ENCODE measurements at places on chromosomes 4 and X.

DNA sequence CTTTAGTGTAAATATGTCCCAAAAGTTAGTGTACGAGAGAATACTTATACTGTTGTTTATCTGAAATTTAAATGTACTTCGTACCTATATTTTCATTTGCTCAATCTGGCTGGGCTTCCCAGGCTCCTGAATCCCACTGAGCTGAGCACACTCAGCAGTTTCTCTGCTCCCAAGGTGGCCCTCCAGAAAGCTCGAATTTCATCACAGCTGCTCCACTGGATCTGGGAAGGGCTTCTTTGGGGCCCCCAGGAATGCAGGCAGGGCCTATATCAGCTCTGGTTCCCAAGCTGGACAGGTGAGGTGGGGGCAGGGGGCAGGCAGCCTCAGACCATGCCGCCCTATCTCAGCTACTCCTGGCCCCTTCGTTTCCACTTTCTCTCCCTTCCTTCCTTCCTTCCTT lies 1.5 kb upstream of the FATE1 start:
- no peak for DNase-seq

GRCh38 chrX:153662266-153662665 lies 11.3 kb downstream of the PNCK start:
- peak; percentile 43 for DNase-seq

DNA sequence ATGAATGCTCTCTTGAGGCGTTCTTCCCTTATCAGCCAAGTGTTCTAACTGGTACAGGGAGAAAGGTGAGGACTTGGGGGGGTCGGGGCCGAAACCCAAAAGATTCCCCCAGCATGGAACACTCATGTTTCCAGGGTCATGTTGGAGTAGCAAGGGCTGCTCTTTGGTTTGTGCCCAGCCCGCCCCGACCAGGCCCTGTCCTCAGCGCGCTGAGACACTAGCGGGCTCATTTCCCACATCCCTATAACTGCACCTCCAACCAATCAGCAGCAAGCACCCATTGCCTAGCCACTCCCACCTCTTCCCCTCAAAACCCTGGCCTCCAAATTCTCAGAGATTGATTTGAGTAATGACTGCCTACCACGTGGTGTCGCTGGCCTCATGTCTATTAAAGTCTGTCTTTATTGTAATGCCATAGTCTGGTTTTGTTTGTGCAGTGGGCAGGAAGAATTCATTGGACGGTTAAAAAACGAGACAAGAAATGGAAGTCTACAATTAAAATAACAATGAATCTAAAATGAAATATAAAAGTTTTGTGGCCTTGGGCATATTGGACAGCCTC lies 1928.4 kb downstream of the STIM2 start:
- no peak for DNase-seq

DNA sequence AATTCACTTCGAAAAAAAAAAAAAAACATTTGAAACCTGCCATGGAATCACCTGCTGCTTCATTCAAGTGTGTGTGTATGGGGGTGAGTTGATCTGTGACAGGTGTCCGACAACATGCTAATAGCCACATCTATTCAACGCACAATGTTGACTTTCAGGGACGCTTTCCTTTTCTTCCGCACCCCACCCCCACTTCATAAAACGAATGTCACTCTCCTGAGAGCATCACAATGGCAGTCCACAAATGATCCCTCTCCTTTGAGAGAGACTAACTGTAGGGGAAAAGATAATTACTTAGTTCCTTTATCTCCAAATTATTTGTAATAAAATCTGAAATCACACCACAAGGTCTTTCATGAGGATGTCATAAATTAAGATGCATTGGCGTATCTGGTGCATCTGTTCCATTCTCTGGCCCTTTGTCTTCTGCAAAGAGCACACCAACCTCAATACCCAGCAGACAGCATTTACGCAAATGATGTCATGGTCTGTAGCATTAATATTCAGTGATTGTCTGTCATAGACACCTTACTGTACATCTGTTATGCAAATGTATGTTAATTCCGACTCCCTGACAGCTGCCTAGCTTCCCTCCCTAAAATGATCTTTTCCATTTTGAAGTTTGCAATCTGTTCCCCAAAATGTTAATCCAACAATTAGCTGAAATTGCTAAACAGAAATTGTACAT lies 640.0 kb upstream of the BOD1L1 start:
- DNase-seq, result no peak

DNA sequence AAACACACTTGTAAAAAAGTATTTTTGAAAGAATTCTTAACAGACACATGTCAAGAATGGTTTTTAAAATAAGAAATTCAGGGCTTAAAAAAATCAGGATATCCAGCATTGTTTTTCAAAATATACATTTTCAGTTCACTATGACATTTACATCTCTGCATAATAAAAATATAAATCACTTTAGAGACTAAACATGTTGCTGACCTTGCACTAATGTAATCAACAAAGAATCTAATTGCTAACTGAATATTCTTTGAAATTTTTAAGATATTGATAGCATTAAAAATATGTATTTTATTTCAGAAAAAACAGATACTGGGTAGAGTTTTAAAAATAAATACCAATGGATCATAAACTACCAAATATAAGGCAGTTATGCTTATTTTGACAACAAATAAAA lies 26.4 kb downstream of the RPS6KA6 start:
- DNase-seq, result no peak

DNA sequence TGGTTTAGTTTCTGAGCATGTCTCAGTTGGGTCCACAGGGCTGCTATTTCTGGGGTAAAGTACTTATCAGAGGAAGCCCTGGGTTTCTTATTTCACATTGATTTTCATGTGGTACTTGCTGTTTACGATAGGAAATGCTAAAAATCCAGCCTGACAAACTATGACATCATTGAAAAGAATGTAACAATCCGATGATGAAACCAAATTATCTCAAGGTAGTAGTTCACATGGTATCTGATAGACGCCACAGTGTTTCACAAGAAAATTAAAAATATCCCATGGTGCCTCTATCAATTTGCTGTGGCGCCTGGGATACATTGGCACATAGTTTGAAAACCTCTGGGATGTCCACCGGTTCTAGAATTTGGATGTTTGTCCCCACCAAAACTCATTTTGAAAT lies 418.9 kb upstream of the RPS6KA3 start:
- no peak for DNase-seq

GRCh38 chr4:47692691-47693090 lies 145.2 kb downstream of the CORIN start:
- no peak for DNase-seq

DNA sequence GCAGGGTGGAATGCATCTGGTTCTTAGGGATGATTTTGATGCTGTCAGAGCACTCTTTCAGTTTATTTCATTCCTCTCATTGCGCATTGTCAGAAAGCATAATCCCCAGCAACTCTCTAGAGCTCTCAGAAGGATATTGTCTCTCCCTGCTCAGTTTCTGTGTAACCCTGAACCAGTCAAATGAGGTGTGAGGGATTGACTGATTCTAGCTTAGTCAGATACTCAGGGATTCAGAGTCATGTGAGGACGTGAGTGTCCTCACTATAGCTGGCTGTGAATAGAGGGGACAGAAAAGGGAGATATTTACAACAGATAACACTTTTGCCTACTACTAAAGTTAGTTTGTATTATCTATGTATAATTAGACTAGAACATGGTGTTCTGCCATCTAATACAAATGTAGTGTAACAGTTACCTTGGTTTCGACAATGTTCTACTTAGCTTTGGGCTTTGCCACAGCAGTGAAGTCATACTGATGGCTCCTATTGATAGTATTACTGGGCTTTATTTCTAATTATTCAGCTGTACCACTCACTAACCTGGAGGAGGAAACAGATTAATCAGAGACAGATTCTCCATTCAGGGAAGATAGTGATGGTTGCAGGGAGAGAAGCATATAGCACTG lies 19.5 kb downstream of the AP1AR start:
- no peak for DNase-seq

DNA sequence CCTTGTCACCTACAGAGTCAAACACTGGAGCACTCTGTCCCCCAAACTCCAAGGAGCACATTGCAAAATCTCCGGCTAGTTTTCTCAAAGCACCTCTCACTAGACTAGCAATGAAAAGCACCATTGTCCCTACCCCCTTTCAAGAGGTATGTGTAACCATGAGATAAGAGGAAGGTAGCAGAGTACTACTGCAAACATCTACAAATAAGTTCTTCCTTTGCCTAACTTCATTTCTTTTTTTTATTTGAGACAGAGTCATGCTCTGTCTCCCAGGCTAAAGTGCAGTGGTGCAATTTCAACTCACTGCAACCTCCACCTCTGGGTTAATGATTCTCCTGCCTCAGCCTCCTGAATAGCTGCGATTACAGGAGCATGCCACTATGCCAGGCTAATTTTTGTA lies 17.7 kb downstream of the PPP4R3C start:
- no peak for DNase-seq

- no peak for DNase-seq
These were observed 21.4 kb downstream of the REELD1 start for GRCh38 chr4:146235654-146236177.

DNA sequence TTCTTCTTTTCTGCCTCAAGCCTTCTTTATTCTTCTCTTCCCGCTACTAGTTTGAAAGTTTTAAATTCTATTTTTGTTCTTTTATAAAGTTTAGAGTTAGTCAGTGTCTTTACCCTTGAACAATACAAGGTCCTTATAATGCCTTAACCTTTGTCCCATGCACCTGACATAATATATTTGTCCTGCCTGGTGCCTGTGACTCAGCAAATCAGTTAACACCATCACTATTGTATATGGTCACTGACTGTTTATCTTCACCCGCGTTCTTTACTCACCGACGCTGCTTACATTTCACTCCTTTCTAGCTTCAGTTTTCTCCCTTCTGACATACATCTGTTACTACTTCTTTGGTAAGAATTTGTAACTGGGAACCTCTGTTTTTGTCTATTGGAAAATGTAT lies 5.7 kb downstream of the SMIM20 start:
- DNase-seq, result no peak

- no peak for DNase-seq
These were observed 223.5 kb upstream of the MBNL3 start for GRCh38 chrX:132712350-132712749.

GRCh38 chr4:77188498-77189220 lies 31.7 kb downstream of the CCNG2 start:
- no peak for DNase-seq

DNA sequence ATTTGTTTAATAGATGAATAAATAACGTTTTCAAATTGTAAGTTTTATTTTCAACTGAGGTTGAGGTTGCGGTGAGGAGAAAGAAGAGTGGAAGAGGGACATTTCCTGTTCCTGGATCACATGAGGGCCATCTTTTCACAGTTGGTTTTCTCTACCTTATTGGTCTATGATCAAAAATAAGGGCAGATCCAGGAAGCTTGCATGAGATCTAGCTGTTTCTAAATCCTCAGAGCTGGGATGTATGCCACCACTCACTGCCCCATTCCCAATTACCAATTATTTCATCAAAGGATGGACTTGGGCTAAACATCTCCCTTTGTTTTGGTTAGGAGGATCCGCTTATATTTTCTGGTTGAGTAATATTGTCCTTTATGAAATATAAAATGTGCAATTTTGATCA lies 104.8 kb upstream of the TLL1 start:
- no peak for DNase-seq

GRCh38 chr4:188032170-188032569 lies 36.6 kb downstream of the ZFP42 start:
- DNase-seq, result no peak

- DNase-seq, result no peak
These were observed 447.8 kb downstream of the FAT4 start for GRCh38 chr4:125762537-125762936.

- no peak for DNase-seq
These were observed 209.6 kb downstream of the NLGN4X start for GRCh38 chrX:6019076-6019475.

DNA sequence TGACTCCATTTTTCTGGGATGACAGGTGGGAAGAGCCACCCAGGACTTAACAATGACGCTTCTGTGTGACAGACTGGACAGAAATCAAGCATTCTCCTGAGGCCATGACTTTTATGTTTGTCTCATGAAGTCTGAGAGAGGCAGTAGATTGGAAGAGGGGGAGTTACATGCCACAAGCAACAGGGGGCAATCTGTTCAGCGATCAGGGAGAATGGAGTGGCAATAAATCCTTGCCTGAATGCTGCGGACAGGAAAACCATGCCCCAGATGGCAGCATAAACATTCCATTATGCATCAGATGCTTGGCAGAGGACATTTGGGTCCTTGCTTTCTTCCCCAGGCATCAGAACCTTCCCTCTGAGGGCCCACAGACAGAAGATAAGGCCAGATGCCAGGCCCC lies 312.4 kb upstream of the DIPK2B start:
- no peak for DNase-seq

DNA sequence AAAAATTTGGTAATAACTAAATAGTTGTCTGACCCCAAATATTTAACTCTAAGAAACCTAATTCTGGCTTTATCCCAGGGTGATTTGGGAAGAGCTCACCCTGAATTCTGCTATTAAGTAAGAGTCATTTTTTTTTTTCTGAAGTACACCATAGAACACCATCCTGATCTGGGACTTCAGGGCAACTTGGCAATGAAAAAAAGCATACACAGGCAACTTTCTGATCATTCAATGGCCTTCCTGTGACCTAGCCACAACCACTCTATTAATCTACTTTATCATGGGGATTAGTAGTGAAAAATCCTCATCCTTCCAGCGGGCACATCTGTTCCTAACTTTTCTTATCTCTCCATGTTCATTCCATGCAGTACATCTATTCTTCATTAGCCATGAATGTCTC lies 333.2 kb upstream of the MAD2L1 start:
- DNase-seq, result no peak

GRCh38 chr4:6047130-6047673 lies 29.0 kb upstream of the C4orf50 start:
- no peak for DNase-seq

DNA sequence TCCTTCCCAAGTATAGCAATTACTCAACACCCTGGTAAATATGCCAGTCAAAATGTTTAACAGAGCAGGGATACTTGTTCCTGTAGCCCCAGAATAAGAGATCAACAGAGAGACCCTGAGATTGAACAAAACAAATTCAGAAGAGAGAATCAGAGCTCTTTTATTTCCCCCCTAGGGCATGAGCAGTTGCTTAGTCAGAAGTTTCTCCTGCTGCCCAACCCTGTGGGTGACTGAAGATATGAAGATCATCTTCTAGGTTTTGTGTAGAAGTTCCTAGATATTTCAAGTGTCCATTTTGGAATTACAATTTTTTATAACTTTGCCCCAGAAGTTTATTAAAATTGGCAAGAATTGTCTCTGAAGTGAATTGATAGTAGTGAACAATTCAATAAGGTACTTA lies 59.1 kb upstream of the RXFP1 start:
- DNase-seq, result no peak

GRCh38 chr4:113899271-113900070 lies 80.0 kb downstream of the ARSJ start:
- DNase-seq, result peak; percentile 63
